Breast epithelium (tissue), 4 donors: ENCODE measurements at places on chromosomes 5 and 9.

DNA sequence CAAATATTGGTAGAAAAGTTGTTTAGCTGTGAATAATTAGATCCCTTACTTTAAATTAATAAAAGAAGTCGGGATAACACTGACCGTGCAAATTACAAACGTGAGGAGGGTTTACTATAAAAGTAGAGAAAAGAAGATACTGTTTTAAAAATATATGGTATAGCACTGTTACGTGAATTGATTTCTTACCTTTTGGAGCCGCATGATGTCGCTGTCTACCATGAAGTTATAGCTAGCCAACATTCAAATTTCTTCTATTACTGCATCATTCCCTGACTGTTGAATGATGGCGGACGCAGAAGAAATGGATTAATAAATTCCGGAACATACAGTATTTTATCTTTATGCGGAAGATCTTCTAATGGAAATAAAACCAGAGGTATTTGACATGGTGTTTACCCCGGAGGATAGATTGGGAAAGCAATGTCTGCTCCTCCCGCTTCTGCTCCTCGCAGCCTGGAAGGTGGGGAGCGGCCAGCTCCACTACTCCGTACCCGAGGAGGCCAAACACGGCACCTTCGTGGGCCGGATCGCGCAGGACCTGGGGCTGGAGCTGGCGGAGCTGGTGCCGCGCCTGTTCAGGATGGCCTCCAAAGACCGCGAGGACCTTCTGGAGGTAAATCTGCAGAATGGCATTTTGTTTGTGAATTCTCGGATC, at the start of gene PCDHA6:
Gene PCDHA6, plus strand, starts transcription at position 257 of the 658 bp plus-strand sequence. Its CDS starts 132 bp downstream, at position 389.
- DNase-seq, result no peak

- no peak for DNase-seq
These were observed 19.8 kb upstream of the IQGAP2 start for GRCh38 chr5:76383126-76383832.

GRCh38 chr9:101791533-101791932, 53.1 kb upstream of the GRIN3A start:
- DNase-seq, result no peak

GRCh38 chr5:126486332-126486731, 63.1 kb downstream of the GRAMD2B start:
- DNase-seq, result peak; percentile 51

- DNase-seq, result no peak
These were observed 219.6 kb downstream of the CTNND2 start for GRCh38 chr5:11684607-11685006.

DNA sequence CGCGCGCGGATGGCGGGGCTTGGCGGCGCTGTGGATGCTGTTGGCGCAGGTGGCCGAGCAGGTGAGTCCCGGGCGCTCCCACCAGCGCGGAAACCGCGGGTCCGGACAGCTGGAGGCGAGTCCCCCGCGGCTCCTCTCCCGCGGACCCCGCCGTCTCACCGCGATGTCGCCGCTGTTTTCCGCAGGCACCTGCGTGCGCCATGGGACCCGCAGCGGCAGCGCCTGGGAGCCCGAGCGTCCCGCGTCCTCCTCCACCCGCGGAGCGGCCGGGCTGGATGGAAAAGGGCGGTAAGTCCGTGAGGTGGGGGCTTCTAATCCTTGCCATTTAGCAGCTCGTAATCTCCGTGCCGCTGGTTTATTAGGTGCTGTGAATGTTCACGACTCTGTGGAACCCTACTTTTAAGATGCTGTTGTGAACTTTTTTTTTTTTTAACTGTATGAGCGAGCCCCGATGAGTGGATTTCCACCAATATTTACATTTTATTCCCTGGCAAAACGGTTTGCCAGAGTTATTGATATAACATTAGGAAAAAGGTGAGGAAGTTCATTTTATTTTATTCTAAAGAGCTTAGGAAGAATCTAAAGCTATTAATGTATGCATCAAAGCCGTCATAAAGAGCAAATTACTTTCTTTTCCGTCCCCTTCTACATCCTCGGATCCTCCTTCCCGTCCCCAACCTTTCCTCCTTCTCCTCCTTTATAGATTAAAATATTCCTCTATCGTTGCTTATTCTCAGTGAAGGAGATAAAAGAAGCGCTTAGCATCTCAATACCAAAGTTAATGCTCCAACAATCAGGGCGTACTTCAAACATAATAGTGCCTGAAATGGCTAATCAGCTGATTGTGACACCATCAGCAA, 579 bp downstream of the ADAMTS16 start:
- DNase-seq, result no peak

DNA sequence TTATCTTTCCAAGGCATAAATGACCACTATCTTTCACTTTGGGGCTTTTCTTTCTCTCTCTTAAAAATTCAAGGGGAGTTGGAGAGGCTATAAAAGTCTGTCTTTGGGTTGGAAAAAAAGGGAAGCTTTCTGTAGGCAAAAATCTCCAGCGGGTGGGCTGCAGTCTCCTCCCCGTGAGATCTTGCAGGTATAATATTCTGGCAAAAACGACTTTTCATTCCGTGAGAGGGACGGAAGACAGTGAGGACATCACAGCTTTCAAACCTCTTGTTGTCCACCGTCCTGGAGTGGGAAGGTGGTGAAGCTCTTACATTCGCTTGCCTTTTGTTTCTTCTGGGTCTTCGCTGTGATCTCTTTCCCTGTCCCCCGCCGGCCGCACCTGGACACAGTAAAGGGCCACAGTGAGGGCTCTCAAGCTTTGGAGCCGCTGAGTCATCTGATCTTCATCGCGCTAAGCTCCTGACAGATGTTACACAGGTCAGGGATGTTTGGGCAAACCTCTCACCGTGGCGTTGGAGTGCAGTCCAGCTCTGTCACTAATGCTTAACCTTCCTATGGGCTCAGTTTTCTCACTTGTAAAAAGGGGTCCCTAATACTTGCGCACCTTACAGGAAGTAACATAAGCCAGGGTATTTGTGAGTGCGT, 61.9 kb upstream of the MEGF10 start:
- no peak for DNase-seq

DNA sequence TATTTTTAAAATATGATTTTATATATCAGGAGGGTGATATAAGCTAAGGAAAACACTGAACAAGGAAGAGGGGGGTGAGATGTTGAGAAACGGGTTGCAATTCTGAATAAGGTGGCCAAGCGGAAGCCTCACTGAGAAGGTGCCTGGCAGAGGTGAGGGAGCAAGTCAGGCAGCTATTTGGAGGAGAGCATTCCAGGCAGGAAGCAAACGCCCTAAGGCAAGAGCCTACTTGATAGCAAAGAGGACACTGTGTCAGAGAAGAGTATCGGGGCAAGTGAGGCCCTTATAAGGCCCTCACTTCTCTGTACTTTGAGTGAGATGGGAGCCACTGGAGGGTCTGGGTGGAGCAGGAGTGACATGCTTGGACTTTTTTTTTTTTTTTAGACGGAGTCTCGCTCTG, 8.0 kb upstream of the CTNNA1 start:
- peak; percentile 46 for DNase-seq

DNA sequence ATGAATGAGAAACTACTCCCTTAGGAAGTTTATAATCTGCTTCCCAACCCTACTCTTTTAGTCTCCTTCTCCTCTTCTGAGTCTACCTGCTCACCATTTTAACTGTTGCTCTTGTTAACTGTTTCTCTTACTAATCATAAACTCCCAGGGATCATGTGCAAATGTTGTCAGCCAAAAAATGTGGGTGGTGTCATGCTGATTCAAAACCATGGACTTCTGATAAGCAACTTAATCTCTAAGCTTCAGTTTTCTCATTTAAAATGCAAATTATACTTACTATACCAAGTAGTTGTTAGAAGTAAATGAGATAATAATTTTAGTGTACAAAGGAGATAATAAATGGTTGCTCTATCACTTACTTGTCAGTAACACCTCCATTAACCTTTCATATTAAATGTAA, 45.9 kb upstream of the TLX3 start:
- DNase-seq, result no peak

DNA sequence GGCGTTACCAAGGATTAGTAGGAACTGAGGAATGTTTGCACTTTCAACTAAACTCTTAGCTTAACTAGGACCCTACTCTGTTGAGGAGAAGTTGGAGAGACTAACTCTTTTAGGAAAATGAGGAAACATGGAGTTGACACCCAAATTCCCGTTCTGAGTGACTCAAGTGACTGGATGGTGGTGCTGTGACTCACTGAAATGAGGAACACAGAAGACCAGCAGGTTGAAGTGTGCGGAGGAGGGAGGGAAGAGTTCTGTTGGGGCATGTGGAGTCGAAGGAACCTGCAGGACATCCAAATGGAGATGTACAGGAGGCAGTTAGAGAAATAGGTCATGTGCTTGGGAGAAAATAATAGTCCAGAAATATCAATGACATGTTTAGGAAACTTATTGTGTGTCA, 8.2 kb downstream of the HEXB start:
- DNase-seq, result no peak

- no peak for DNase-seq
These were observed 127.8 kb downstream of the ZNF354C start for GRCh38 chr5:179187681-179188575.

DNA sequence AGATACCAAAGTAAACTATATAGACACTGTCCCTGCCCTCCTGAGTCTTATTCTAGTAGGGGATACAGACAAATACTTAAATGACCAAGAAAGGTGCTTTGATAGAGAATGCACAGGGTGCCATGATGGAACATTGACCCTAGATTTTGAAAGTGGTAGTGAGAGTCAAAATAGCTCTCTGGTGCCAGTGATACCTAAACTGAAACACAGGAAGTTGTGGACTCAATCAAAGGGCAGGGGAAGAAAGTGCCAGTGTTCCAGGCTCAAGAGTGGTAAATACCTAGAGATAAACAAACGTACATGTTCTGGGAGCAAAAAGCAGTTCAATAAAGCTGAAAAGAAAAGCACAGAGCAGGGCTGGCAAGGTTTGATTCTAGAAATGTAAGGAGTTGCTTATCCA, 267.6 kb downstream of the ISL1 start:
- no peak for DNase-seq

- no peak for DNase-seq
These were observed 79.2 kb downstream of the SEMA5A start for GRCh38 chr5:9466697-9467096.

DNA sequence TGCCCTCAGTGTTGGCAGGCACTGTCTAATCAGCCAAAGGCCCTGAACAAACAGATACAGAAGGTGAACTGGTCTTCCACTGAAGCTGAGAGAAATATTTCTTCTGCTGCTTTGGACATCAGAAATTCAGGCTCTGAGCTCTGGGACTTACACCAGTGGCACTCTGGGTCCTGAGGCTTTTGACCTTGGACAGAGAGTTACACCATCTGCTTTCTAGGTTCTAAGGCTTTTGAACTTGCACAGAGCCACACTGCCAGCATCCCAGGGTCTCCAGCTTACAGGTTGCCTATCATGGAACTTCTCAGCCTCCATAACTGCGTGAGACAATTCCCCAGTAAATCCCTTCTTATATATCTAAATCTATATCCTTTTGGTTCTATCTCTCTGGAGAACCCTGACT, 326.7 kb downstream of the MLLT3 start:
- no peak for DNase-seq

DNA sequence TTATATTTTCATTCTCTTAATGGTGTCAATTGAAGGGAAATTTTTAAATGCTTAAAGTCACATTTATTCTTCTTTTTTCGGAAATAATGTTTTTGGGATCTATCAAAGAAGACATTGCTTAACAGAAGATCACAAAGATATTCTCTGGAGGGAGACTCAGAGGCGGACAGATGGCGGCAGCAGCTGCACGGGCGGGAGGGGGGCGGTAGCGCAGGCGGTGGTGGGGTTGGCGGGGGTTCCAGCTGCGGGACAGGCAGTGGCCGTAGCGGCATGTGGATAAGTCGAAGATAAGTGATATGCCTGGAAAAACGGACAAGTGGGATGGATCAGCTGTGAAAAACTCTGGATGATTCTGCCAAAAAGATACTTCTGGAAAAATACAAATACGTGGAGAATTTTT, 31.6 kb upstream of the ZDHHC11B start:
- DNase-seq, result no peak

DNA sequence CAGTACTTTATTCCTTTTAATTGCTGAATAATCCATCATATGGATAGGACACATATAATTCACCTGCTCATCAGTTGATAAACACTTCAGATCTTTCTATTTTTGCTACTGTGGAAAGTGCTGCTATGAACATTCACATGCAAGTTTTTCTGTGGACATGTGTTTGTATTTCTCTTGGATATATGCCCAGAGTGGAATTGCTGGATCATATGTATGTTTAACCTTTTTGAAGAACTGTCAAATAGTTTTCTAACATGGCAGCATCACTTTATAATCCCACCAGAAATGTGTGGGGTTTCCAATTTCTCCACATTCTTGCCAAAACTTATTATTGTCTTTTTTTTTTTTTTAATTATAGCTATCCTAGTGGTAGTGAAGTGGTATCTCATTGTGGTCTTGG, 15.1 kb downstream of the CARTPT start:
- no peak for DNase-seq

- no peak for DNase-seq
These were observed 151.7 kb upstream of the TAS2R1 start for GRCh38 chr5:9781890-9782289.

GRCh38 chr9:21174671-21175070, 8.2 kb upstream of the IFNA21 start:
- no peak for DNase-seq

DNA sequence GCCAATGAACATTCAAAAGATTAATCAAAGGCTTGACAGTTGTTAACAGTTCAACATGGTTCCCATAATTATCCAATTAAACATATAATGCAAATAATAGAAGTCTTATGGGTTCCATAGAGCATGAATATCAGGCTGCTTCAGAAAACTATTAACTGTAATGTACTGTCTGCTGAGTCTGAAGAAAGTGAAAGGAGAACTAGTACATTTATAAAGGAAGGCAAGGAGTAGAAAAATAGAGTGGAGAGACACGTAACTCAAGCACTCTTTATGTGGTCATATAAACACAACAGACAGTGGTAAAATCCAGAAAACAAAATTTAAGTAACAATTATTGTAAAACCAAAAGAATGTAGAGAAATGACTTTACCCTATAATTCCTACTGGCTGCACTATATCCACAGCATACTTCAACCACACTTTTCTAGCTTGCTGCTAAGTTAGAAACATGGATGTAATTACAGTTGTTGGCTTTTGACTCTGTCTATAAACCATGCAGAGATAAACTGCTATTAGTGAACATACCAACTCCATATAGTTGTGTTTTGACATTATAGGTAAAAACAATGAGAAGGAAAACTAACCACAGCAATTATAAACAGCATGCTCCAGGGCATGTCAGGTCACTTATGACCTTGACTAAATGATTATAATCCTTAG, 32.7 kb downstream of the NFIB start:
- no peak for DNase-seq

DNA sequence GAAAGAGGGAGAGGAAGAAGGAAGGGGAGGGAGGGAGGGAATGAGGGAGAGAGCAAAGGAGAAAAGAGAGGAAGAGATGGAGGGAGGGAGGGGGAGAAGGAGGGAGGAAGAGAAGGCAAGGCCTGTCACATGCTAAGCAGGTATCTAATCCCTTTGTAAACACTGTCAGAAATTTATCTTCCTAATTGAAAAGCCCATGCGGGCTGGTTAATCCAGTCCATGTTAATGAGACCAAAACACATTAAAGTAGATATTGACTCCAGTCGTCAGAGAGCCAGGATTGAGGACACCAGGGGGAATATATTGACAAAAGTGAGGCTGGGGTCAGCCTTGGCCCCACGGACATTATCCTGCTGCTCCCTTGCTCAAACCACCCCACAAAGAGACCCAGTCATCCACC, 37.4 kb upstream of the ALDH1B1 start:
- DNase-seq, result no peak
